ENCODE measurements at places on chromosomes 1 and 21.

DNA sequence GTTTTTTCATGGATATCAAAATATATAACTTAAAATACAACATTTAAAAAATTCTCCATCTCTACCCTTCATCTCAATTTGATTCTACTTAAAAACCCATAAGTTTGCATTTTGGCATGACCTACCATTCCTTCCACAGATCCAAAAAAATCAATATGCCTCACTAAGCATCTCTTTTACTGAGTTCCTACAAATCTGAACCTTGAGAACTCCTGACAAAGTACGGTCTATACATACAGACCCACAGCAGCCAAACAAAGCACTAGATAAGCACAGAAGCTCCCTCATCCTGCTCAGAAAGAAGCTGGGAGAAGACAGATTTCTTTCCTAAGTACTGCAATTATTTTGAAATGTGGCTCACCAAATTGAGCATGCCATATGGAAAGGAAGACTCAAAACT is 167.5 kb downstream of the KCNT2 start:
- DNase-seq = no peak

GRCh38 chr1:212609701-212610574 is 1.4 kb downstream of the ATF3 start:
- DNase-seq = no peak

DNA sequence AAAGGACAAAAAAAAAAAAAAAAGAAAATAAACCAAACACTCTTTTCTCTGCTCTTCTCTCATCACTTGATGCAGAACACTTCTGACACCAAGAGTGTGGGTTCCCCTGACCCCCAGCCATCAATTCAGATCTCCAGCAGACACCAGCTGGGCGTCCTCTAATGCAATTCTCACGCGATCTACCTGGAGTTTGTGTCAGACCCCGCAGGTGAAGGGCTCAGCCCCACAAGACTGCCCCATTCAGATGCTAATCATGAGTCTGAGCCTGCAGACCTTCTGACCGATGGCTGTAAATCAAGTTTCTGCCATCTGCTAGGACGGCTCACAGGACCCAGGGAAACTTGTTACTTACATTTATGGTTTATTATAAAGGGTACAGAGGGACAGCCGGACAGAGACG is 133.6 kb upstream of the C1orf174 start:
- no peak for DNase-seq

DNA sequence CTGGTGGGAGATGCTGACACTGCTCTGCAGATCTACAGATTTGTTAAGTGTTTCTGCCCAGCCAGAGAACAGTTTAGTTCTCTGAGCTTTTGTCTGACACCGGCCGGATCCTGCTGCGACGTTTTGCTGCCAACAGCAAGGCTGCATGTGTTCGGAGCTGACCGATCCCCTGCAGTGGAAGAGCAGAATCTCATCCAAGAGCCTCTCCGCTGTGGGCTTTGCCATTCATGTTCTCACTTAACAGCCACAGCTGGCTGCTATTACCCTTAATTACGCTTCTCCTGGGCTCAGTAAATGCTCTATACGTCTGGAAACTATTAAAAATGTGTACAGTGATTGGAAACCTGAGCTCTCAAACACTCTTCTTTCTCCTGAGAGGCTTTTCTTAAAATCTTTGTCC is 105.3 kb downstream of the BCAR3 start:
- no peak for DNase-seq

DNA sequence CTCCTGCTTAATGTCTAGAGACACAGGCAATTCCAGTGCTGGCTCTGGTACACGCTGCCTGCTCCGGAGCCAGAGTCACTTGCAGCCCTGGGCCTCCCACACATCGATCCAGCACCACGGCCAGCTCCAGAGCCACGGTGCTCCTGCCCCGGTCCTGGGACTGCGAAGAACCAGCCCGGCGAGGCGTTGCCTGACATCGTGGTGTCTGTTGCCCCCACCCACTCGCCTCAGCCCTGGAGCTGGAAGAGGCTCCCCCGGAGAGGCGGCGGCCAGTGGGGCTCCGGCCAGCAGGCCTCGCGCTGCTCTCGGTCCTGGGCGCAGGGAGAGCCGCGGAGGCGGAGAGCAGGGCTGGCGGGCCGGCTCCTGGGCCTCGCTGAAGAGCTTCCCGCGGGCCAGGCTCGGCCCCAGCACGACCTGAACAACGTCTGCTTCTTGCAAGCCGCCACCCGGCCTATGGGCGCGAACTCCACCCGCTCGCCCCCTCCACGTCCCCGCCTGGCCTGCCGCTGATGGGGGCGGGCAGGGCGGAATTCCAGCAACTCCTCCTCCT is 364.8 kb downstream of the CEP170 start:
- DNase-seq = no peak

DNA sequence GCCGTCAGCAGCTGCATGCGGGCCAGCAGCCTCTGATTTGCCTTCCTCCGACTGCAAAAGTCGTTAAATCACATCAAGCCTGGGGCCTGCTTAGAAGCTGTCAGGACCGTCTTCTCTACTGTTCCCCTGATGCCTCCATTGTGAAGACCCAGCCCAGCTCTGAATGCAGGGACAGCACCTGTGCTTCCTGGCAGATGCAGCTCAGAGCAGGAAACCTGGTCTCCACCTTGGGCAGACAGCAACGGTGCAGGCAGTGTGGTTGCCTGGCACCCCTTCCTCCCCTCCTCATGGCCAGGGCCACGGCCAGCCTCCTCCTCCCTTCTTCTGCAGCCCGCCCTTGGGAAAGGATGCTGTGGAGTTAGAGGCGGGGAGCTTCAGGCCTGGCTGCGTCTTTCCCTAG is 92.3 kb upstream of the COL6A1 start:
- no peak for DNase-seq

GRCh38 chr1:84795966-84796600 is 96.9 kb downstream of the LPAR3 start:
- no peak for DNase-seq

DNA sequence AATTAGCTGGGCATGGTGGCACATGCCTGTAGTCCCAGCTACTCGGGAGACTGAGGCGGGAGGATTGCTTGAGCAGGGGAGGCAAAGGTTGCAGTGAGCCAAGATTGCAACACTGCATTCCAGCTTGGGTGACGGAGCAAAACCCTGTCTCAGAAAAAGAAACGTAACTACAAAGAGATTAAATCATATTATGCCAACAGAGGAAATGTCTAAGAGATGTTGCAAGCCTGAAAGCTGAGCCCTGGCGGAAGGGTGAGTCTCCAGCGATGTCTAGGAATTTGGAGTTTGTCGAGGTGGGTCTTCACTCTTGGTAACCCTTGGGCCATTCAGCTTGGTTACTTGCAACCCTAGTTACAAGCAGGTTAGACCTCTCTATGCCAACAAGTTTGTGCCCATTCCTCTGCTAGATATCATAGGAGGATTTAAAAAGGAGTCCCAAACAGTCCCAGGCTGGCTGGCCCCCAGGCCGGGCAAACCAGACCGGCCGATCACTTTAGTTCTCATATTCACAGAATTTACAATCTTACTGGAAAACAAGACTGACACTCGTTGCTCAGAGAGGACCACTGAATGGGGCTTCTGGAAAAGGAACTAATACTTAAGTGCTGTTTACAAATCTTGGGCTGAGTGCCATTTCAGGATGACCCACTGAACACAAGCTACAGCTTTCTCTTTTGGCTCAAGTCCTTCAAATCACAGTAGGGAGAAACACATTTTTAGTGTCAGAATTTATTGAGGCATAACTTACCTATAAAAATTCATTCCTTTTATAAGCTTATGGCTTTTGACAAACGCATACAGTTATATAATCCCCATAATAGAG is 27.1 kb downstream of the SLC30A1 start:
- DNase-seq = no peak

- DNase-seq = no peak
Measured at GRCh38 chr1:31308036-31308435, 11.2 kb downstream of the ZCCHC17 start.

- no peak for DNase-seq
Measured at GRCh38 chr1:36304521-36304920, 1.6 kb upstream of the SH3D21 start.

DNA sequence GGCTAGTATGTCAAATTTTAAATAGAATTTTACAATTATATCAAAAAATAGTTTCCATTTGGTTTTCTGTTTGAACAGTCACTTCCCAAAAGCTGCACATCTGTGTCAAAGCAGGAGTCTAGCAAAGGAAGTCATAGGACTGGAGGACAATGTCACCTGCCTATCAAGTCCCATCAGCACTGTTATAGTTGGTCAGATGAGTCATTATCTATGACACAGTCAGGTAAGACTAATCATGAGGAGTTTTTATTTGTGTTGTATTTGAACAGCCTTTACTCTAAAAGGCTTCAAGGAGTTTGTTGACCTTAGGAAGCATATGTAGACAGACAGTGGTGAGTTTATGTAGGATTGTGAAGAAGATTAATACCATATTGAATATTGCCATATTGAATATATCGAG is 74.2 kb upstream of the QSOX1 start:
- DNase-seq = no peak

DNA sequence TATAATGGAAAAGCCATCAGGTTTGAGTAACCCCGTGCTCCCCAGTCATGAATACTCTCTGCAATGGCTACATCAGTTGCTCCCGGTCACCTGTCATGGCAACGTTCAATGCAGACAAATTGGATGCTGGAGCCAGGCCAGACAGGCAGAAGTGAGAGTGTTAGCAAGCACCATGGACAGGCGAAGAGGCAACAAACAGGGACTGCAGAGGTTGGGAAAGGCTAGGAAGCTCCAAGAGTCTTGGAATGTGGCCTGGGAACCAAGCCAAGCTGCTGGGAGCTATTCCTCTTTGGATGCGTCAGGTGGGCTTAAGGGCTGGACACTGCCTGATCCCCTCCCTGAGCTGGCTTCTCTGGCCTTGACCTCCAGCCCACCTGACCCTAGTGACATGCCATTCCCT is 102.9 kb downstream of the ACTL8 start:
- no peak for DNase-seq

- no peak for DNase-seq
Measured at GRCh38 chr1:6961905-6962477, 176.7 kb downstream of the CAMTA1 start.

- DNase-seq = no peak
Measured at GRCh38 chr1:153404086-153404635, 12.2 kb upstream of the S100A7A start.

DNA sequence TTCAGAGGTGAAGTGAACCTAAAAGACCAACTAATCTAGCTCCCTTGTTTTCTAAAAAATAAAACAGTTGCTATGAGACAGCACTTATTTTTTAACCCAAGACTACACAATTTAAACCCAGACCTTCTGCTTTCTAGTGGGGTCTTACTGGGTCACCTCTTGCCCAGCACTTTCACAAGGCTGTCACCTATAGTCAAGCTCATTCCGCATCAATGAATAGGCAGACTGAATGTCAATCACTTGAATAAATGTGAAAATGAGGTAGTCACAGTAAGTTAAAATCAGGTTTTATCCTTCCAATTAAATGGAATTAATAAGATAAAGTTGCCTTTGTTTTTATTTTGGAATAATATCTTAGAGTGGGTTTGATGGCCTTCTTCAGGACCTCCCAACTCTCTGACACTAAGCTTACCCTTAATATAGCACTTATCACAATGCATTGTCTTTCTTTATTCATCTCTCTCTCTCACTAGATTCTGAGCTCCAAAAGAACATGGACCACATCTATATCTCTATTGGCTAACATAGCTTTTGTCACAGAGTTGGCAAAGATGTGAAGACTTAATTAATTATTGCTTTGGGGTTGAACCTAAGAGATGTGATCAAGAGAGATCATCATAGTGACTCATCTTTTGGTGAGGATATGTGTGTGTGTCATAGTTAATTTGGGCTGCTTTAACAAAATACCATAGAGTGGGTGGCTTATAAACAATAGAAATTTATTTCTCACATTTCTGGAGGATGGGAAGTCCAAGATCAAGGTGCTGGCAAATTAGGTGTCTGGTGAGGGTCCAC is 248.7 kb upstream of the DAB1 start:
- DNase-seq = no peak

- DNase-seq = no peak
Measured at GRCh38 chr1:21217812-21218596, 41.3 kb upstream of the EIF4G3 start.

DNA sequence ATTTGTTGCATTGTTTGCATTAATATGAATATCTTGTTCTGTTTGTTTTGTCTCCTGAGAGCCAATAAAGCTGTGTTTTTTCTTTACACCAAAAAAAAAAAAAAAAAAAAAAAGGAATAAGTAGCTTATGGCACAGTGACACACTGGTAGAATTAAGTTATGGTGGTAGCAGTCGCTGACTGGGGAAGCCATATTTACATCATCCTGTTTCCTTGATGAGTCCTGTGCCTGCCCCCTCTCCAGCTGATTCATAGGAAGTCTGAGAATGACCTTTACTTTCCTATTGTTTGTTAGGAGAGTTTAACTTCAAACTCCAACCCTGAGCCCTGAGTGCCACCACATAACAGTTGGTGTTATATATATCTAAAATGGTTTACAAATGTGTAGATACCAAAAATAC is 62.2 kb downstream of the OBSCN start:
- DNase-seq = no peak

GRCh38 chr1:210001751-210002150 is 63.7 kb downstream of the SYT14 start:
- no peak for DNase-seq

GRCh38 chr1:211908951-211909350 is 78.4 kb upstream of the LPGAT1 start:
- DNase-seq = no peak

DNA sequence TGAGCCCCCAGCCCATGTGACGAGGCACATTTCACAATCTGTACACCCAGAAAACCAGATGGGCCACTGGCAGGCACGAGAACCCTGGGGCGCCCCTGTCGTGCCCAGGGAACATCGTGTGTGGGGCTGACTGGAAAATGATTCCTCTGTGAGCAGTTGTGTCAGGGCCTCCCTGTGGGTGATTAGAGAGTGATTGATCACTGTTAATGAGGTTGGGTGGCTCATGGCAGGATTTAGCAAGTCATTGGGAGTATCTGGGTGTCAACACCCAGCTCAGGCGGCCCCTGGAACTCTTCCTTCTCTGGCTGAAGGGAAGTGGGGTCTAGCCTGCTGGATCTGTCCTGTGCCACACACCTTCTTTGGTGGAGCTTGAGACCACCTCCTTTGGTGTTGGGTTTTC is 5.7 kb downstream of the GRHL3 start:
- DNase-seq = no peak

GRCh38 chr1:87134061-87134460 is 194.6 kb upstream of the LMO4 start:
- DNase-seq = no peak

DNA sequence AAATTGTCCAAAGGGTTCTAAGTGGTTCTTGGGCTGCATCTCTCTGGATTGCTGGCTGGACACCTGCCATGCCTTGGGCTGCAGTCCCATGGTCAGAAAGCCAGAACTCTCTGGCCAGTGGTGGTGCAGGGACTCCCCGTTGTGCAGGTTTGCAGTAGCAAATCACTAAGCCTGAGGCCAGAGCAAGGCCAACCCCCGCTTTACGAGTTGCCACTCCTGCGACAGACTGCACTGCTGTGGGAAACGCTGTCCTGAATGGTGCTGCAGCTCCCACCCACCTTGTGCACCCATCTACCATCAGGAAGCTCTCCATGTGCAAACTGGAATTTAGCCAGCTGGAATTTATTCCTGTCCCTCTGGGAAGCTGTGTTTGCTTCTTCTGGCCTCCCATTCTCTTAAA is 45.7 kb downstream of the LHX4 start:
- no peak for DNase-seq

GRCh38 chr1:4868521-4868920 is 214.1 kb downstream of the AJAP1 start:
- DNase-seq = no peak

- DNase-seq = no peak
Measured at GRCh38 chr21:35502821-35503220, 453.7 kb upstream of the RUNX1 start.

All from stimulated activated CD4-positive, alpha-beta T cell treated with anti-CD3 and anti-CD28 coated beads, TNF-alpha, amount 100 ng/mL, for 48 hours (primary cell).